Gastrocnemius medialis (tissue), 4 donors: ENCODE measurements at places on chromosomes 11 and 22. TPM values are rescaled to one million over a fixed set of nuclear protein-coding genes. Genes with fewer than 3 reads are reported as not detected.

GRCh38 chr22:27576815-27577573 lies 224.6 kb downstream of the MN1 start:
- no peak overlapping the region for H3K4me3 ChIP-seq
- no peak overlapping the region for H3K27ac ChIP-seq
- DNase-seq, result no peak
- H3K27me3 ChIP-seq, result no peaks in the 10 kb centered on the region

The MUC15 gene
- not detected for total RNA-seq

The OR10D3 gene
- total RNA-seq, result not detected

GRCh38 chr11:13692172-13692571 lies 23.7 kb downstream of the FAR1 start:
- no peak for DNase-seq
- no peaks in the 10 kb centered on the region for H3K27me3 ChIP-seq
- H3K4me1 ChIP-seq, result peaks cover 11% of the 10 kb centered on the region

DNA sequence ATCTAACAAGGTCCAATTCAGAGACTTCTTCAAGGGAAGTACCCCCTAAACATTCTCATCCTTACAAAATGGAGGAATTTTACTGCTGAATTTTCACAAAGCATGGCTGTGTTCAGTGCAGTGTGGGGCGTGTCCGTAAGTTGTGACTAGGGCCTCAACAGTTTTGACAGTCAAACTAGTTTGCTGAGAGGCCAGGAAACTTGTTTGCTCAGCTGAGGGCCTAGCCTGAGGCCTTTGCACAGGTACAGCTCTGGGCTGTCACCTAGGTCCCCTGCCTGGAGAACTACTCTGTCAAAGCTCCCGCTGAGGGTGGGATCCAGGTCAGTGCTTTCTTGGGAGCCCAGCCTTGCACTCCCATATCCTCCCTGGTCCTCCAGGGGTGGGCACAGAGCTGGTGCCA lies 27.9 kb downstream of the TCP11L1 start:
- H3K4me1 ChIP-seq, result no peaks in the 10 kb centered on the region
- H3K27ac ChIP-seq, result no peak overlapping the region
- H3K27me3 ChIP-seq, result no peaks in the 10 kb centered on the region
- no peak for DNase-seq
- no peaks in the 10 kb centered on the region for H3K36me3 ChIP-seq

DNA sequence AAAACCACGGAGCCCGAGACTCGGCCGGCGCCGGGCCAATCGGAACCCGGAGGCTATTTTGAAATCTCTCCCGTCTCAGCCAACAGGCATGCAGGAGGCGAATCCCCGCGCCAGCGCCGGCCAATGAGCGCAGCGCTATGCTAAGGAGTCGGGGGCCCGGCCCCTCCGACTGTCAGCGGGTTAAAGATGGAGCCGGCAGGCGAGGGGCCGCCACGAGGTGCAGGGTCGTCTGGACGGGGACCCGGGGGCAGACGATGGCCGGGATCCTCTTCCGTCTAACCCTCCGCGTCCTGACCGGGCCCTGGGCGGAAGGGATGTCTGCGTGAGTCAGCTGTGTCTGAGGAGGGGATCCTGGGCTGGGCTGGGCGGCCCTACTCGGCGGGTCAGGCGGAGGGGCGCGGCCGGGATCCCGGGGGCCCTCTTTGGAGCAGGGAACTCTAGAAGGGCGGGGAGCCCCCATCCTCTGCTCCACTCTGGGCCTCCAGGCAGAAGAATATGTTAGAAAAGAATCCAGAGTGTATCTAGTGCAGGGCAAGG lies 10.0 kb downstream of the SDF2L1 start:
- peaks cover 6% of the 10 kb centered on the region for H3K27me3 ChIP-seq
- H3K27ac ChIP-seq, result no peak overlapping the region
- no peaks in the 10 kb centered on the region for H3K36me3 ChIP-seq

The FGF3 gene
- total RNA-seq, result not detected

GRCh38 chr11:27186580-27186979 lies 146.0 kb downstream of the BBOX1 start:
- no peaks in the 10 kb centered on the region for H3K4me1 ChIP-seq
- H3K4me3 ChIP-seq, result no peak overlapping the region
- no peak overlapping the region for H3K27ac ChIP-seq
- no peaks in the 10 kb centered on the region for H3K36me3 ChIP-seq
- no peaks in the 10 kb centered on the region for H3K27me3 ChIP-seq

DNA sequence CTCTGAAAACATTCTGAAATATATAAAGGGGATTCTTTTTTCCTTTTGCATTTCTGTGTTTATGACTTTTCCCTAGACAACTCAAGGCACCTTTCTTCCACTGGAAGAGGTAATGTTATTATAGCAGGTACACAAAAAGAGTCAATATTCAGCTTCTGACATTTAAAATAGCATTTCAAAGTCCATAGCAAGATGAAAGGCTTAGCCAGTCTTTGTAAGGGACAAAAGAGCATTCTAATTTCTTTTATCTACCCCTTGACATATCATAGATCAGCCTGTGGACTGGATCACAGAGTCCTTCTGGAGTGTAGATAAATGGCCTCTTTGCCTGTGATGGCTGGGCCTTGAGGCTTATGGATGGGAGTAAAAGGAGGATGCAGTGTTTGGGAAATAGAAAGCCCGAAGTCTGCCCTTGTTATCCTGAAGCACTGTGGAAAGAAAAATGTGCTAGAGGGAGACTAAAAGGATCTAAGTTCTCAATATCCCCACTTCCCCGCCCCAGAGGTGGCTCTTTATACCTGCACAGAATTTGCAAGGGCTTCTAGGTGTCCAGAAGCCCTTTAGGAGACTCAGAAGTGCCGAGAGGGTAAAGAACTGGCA lies 1.6 kb upstream of the HEPACAM start:
- no peaks in the 10 kb centered on the region for H3K36me3 ChIP-seq
- H3K4me1 ChIP-seq, result no peaks in the 10 kb centered on the region
- H3K27me3 ChIP-seq, result no peaks in the 10 kb centered on the region
- no peak for DNase-seq
- no peak overlapping the region for H3K27ac ChIP-seq

GRCh38 chr11:15816260-15816871 lies 540.0 kb downstream of the SOX6 start:
- no peaks in the 10 kb centered on the region for H3K27me3 ChIP-seq
- no peaks in the 10 kb centered on the region for H3K36me3 ChIP-seq
- H3K27ac ChIP-seq, result peak overlapping the region; percentile 12
- peaks cover 46% of the 10 kb centered on the region for H3K4me1 ChIP-seq
- no peak overlapping the region for H3K4me3 ChIP-seq
- DNase-seq, result peak; percentile 23

DNA sequence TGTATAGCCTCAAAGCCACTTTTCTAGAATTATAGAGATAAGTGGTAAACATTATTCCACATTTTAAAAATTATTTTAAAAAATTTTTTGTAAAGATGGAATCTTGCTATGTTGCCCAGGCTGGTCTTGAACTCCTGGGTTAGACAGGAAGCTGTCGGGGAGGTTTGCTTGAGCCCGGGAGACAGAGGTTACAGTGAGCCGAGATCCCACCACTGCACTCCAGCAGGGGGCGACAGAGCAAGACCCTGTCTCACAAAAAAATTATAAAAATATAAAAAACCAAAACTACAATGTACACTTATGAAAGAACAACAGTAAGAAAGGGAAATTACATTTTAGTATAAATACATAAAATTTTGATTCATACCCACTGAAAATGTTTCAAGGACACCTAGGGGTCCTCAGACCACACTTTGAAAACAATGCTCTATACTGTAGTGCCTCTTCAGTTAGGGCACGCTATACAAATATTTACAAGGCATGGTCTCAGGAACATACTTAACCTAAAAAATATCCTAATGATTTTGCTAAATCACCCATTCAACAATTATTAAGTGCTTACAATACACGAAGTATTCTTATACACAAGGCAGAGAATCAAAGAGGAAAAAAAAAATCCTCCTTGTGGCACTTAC lies 111.2 kb downstream of the MRTFA start:
- H3K27ac ChIP-seq, result no peak overlapping the region
- no peaks in the 10 kb centered on the region for H3K4me1 ChIP-seq
- no peak for DNase-seq
- no peaks in the 10 kb centered on the region for H3K36me3 ChIP-seq
- H3K27me3 ChIP-seq, result no peaks in the 10 kb centered on the region
